ENCODE measurements at places on chromosomes 7 and 10.

GRCh38 chr10:58585435-58585834 is 72.8 kb downstream of the BICC1 start:
- no peak for DNase-seq

GRCh38 chr7:155682484-155682883 is 38.0 kb downstream of the RBM33 start:
- DNase-seq = no peak

- peak; percentile 78 for DNase-seq
Observed at GRCh38 chr10:91589015-91589657, 43.7 kb downstream of the PPP1R3C start.

DNA sequence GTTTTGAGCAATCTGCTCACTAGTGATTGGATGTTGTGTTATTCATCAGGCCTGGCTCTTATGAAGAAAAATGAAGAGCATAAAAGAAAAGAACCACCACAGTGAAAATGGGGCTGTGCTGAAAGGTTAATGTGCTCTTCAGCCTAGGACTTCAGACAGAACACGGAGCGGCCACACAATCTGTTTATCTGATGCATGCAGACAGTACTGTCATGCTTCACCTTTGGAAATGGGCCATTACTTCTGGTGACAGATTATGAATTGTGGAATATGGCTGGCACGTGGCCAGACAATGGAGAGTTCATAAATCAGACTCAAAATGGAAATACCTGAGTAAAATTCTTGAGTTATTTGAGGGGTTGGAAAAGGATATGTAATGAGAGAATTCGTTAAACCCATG is 86.0 kb upstream of the NOBOX start:
- no peak for DNase-seq

- no peak for DNase-seq
Observed at GRCh38 chr10:83991986-83992753, 147.1 kb upstream of the GHITM start.

GRCh38 chr7:46165276-46165675 is 244.2 kb upstream of the IGFBP3 start:
- no peak for DNase-seq

DNA sequence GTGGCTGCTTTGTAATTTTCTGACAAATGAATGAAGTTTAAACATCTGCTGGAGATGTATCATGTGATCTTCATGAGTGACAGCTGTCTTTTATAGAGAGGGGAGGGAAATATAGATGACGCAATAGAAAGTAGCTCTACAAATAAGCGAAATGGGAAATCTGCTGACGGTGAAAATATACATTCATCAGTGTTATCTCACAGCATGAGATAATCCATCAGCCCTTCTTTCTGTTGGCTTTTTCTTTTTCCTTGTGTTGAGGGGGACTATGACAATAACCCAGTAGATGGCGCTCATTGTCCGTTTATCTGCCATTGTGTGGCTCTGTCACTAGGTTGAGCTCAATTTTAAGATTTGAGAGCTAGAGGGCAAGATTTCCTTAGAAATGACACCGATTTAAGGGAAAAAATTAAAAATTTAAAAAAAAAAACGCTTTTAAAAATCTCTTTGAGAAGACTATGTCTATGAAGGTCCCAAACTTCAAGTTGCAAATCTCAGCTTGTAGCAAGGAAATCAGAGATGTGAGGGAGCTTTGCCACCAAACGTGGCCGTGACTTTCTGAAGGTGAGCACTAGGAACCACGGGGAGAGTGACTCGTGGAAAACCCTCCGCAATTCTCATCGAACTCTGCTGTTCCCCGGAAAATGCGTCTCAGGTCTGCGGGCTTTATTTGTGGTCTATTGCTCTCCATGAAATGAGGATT is 114.6 kb upstream of the SFMBT2 start:
- peak; percentile 91 for DNase-seq

DNA sequence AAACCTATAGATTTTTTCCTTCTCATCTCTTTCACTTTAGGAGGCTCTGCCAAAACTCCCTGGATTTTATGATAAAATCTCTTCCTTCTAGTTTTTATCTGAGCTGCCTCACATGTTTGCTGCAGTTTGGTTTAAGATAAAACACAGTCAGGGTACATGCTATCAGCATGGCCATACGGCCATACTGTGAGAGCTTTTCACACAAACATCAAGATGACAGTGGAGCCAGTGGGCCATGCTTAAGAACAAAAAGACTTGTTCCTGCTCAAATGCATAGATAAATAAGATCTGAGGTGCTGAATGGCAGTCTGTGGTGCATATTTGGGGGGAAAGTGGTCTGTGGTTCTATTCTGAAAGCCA is 91.0 kb downstream of the ELMO1 start:
- no peak for DNase-seq

- peak; percentile 48 for DNase-seq
Observed at GRCh38 chr10:70779088-70779487, 6.1 kb downstream of the TBATA start.

DNA sequence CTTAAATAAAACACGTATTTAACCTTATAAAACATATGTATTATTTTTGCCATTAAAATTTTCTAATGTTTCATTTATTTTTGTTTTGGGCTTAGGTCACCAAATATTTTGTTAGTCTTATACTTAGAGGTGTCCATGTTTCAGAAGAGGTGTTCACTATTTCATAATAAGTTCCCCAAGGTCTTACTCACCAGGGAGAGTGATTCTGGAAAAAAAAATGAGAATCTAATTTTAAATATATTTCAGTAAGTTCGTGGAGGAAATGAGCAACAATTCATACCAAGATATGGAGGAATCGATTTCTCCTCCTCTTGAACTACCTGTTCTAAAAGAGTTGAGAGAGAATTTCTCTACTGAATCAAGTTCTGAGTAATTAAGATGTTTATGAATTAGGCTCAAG is 271.6 kb upstream of the SLC26A5 start:
- DNase-seq = no peak

- DNase-seq = no peak
Observed at GRCh38 chr7:1474736-1475135, 15.5 kb upstream of the MICALL2 start.

DNA sequence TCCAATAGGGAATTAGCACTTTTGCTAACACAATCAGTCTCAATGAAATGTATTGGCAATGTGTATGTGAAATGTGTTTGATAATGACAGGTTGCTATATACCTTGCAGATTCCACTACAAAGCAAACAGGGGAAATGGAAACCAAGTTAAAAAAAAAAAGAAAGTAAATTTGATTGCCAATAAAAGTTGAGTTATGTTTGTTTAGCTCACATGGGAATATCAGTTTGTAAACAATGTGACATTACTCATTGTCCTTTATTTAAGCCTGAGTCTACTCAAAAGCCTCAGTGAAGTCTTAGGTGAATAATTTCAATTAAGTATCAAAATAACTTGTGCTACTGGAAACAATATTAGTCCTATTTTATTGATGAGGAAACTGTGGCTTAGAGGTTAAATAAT is 285.2 kb downstream of the CACNA2D1 start:
- no peak for DNase-seq

DNA sequence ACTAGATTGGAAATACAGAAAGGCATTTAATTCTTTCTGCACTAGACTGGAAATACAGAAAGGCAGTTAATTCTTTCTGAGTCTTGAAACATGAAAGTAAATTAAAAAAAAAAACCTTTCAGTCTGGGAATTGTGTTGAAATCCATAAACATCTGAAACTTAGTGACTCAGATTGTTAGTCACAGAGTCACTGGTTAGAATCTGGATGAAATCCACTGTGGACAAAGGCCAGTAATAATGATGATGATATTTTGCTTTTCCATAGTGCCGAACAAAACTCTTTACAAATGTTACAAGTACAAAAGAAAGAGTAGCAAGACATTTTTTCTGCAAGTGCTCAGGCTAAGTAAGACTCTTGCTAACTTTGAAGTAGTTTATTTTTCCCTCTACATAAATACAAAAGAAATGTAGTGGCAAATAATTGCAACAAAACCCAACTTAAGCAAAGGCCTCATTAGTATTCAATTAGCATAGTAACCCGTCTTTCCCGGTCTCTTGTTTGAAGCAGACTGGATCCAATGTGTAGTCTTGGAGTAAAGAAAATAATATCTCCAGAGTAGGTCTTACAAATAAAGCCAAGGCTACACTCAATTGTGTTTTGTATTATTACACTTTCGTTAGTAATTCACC is 5.8 kb upstream of the PRTFDC1 start:
- DNase-seq = peak; percentile 97

DNA sequence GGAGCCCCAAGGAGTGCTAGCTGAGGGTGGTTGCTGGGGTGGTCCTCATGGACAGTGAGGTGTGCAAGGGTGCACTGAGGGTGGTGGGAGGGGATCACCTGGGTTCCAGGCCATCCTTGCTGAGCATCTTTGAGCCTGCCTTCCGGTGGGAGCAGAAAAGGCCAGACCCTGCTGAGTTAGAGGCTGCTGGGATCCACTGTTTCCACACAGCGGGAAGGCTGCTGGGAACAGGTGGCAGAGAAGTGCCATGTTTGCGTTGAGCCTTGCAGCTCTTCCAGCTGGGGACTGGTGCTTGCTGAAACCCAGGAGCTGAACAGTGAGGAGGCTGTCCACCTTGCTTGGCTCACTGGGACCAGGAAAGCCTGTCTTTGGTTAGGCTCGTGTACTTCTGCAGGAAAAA is 34.9 kb downstream of the PRF1 start:
- DNase-seq = no peak

DNA sequence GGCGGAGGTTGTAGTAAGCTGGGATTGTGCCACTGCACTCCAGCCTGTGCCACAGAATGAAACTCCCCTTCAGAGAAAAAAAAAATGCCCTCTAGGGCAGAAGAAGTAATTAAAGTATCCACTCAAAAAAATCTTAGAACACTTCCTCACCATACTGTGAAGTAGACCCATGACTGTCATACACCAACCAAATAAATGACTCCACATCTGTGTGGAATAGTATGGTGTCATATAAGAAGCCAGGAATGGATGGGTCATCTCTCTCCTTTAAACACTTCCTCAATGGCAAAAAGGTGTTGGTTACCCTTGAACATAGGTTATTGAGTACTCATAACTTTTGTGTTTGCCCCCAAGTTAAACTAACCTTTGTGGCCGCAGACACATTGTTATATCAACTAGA is 48.1 kb upstream of the PCGF5 start:
- no peak for DNase-seq

GRCh38 chr7:43456200-43456599 is 126.7 kb upstream of the STK17A start:
- DNase-seq = no peak

DNA sequence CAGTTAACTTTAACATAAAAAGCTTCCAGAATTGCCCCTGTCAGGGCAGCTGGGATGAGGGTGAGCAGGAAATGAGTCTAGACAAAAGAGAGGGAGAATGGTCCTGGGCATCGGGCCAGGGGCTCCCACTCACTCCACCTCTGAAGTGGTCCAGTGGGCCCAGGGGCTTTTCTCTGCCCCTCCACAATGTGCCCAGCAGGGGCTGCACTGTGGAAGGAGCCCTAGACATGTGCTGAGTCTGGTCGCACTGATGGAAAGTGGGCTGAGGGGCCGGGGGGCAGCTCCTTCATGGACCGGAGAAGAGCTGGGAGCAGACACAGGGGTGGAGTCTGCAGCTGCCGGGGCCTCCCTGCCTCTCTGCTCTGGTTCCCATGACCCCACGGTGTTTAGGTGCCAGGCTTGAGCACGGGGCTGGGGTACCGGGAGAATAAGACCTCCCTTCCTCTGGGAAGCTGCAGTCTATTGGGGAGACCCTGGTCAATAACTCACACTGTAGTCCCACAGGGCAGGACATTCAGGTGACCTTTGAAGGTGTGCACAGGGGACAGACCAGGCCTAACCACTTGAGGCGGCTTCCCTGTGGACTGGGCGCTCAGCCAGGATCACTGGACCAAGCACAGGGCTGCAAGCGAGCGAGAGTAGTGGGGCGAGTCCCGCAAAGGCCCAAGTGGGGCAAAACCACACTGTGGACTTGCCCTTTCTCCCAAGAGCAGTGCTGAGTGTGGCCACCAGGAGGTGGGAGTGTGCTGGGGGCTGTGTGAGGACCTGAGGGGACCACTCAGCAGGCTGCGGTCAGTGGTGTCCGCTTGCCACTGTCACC is 6.1 kb downstream of the ADCY1 start:
- DNase-seq = no peak

GRCh38 chr10:24214762-24215161 is 5.8 kb downstream of the KIAA1217 start:
- peak; percentile 39 for DNase-seq

DNA sequence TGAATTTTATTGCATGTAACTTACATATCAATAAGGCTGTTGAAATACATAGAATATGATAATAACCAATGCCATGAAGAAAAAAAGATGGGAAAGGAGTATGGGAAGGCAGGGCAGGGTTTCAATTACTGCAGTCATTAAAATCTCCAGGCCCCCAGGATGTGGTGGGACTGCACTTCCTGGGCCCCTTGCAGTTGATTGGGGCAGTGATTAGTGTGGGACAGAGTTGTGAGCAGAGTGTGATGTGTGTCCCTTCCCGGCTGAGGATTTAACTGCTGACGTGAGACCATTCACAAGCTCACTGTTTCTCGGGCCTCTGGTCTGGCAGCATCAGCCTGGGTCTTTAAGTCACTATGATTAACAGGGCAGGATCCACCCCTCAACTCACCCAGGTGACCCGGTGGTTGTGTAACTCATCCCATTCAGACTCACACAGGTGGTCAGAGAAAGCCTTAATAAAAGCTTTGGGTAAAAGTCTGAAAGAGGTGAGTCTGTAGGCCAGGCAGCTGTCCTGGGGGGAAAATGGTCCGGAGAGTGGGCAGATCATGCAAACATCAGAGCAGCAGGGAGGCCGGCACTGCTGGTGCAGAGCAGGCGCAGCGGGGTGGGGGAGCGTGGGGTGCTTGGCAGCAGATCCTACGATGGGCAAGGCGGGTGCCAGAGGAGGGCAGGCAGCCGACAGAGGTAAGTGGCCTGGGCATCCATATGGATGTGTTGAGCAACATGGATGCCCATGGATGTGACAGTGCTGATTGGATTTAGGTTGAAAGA is 36.3 kb upstream of the WDFY4 start:
- no peak for DNase-seq

DNA sequence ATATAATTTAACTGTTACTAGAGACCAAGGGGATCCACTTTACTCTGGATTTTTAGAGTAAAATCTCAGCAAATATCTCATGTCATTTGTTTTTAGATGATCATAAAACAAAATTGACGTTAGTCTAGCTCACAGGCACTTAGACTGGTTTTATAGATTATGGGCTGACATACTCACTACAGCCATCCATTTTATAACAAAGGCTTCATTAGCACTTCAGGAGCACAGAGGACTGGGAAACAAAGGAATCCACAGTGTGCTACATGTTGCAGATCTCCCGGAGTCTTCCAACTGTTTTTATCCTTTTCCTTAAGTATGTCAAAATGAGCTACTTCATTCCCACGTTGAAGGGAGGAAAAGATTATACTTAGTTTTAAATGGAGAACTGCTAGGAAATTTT is 15.9 kb upstream of the SCRN1 start:
- DNase-seq = no peak

GRCh38 chr7:128360359-128360678 is 1.2 kb downstream of the PRRT4 start:
- DNase-seq = no peak
